ENCODE measurements at places on chromosomes 4 and X.

GRCh38 chr4:133154725-133155124 lies 5.6 kb downstream of the PCDH10 start:
- peaks cover 40% of the 10 kb centered on the region for H3K27me3 ChIP-seq
- no peak overlapping the region for H3K4me3 ChIP-seq
- H3K27ac ChIP-seq: no peak overlapping the region
- no peaks in the 10 kb centered on the region for H3K4me1 ChIP-seq

DNA sequence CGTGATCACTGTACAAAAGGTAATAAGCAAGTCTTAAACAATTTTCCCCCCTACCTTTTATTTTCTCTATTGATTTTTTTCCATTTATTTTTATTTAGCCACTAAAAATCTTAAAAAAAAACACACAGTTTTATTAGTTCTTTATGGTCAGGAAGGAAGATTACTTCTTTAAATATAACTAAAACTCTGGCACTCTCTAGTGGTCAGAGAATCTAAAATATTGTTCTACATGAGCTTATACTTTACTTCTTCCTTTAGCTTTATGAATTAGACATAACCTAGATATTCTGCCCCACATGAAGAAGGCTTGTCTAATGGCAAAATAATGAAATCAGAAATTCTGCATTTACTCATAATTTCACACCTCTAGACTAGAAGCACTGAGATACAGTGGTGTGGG lies 135.2 kb downstream of the PDE5A start:
- no peaks in the 10 kb centered on the region for H3K4me1 ChIP-seq
- H3K4me3 ChIP-seq: no peak overlapping the region
- no peaks in the 10 kb centered on the region for H3K27me3 ChIP-seq
- H3K27ac ChIP-seq: no peak overlapping the region
- H3K36me3 ChIP-seq: no peaks in the 10 kb centered on the region
- no peak for DNase-seq

DNA sequence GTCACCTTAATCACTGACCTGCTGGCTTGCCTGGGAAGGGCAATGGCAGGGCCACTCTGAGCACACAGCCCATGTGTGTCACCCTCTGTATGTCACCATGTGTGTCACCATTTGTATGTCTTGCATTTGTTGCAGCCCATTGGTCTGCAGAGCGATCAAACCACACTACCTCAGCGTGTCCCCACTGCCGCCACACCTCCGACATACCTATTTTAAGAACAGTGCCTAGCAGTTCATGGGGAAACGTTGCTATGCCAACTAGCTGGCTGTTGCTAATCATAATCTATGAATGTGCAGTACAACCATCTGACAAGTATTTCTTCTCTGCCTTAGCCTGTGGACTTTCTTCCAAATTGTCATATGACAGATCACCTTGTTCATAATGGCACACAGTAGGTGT lies 8.0 kb upstream of the CRMP1 start:
- no peaks in the 10 kb centered on the region for H3K4me1 ChIP-seq
- H3K27me3 ChIP-seq: peaks cover 54% of the 10 kb centered on the region
- no peak overlapping the region for H3K27ac ChIP-seq

DNA sequence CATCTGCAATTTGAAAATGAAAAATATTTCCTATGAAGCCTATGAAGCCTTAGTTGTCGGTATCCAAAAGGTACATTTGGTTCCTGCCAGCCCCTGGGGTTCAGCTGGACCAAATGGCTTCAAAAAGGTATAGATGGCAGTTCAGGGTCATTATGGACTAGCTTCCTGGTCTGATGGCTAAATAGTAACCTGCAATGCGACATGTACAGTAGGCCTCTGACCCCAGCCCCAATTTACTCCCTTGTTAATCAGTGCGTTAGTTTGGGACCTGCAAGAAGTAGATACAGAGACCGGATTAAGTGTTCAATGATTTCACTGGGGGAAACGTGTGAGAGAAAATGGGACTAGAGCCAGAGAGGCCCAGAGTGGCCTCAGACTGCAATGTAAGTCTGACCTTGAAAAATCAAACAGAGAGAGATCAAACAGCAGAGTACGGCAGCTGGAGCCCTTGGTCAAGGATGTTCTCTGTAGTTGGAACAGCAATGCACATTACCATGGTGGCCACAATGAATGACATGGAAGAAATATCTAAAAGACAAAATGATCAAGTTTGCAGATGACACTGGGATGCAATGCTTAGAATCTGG lies 115.0 kb upstream of the MBNL3 start:
- no peaks in the 10 kb centered on the region for H3K4me1 ChIP-seq
- no peak for DNase-seq
- H3K27ac ChIP-seq: no peak overlapping the region
- no peak overlapping the region for H3K4me3 ChIP-seq
- H3K36me3 ChIP-seq: no peaks in the 10 kb centered on the region

DNA sequence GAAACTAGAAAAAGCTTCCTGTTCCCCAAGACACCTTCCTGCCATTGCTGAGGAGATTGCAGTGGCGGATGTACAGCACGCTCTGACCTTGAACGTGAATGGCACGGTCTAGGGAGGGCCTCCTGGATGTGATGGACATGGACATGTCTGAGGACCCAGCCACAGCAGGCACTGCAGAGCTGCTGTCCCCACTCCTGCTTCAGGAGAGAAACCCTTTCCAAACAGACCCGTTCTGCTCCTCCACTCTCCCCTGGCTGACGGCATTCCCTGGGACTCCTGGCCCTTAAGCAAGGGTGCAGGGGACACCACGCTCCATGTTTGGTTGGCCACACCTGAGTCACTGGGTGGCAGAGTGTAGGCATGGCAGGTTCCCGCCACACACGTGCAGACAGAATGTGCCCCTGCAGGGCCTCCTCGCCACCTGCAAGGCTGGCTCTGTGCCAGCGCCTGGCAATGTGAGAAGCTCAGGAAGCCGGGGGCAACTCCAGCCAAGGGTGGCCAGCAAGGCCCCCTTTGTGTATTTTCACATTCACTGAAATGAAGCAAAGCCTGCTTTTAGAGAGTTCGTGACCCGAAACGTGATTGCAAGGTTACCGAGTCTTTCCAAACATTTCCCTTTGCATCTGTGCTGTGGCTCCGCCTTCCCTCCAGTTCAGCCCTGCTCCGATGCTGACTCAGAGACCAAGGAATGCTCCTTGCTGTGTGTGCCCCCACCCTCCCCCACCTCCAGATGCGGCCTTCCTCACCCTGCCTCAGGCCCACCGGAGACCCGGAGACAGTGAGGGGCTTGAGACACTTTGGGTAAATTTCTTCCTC lies 46.1 kb downstream of the HTRA3 start:
- peaks cover 18% of the 10 kb centered on the region for H3K4me1 ChIP-seq
- no peaks in the 10 kb centered on the region for H3K27me3 ChIP-seq
- H3K27ac ChIP-seq: peak overlapping the region; percentile 63
- no peak overlapping the region for H3K4me3 ChIP-seq
- DNase-seq: peak; percentile 87

DNA sequence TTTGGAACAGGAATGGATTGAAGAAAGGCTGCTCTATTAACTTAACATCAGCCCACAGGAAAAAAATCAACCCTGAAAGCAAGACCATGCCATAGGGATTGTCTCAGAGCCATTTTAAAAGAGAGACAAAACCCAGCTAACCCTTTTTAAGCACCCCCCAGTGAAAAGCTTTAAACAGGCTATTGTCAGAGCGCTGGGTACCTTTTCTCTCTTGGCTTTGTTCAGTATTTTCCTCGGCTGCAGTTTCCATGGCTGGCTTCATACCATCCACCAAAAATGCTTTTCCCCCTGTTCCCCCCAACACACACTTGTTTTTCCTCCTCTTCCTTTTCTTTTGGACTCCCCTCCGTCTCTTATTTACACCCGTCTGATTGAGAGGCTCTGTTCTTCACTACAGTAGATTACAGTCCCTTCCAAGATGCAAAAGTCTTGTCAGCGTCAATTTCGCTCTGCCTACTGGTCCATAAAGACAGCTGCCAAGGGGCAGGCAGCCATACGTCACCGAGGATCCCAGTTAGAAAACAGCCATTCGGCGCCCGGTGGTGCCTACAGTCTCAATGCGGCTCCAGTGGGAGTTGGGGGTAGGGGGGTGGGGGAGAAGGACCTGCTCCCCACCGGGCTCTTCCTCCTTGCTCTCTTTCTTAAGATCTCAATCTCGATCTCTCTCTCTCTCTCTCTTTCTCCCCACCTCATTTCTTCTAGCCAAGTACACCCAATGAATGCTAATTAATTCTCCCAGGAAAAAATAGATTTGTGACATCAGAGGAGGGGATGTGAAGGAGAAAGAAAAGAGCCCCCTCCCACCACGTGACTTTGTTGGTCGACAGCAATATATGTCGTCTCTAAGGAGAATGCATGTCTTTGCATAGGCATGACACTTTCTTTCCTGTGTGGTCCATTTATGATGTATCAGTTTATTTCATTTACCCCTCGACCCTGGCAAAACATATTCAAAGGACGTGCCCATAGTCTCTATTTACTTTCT lies at the start of gene GPM6B:
Gene GPM6B (minus strand): TSS at position 451 of the 985 bp plus-strand sequence. CDS start 189 bp downstream, at position 262.
- no peaks in the 10 kb centered on the region for H3K36me3 ChIP-seq
- H3K27ac ChIP-seq: no peak within 1 kb of the TSS
- H3K4me3 ChIP-seq: no peak within 1 kb of the TSS
- no peaks in the 10 kb centered on the region for H3K4me1 ChIP-seq

- H3K36me3 ChIP-seq: no peaks in the 10 kb centered on the region
- H3K27ac ChIP-seq: no peak overlapping the region
- no peaks in the 10 kb centered on the region for H3K4me1 ChIP-seq
- DNase-seq: no peak
Observed at GRCh38 chr4:165345666-165346417, 18.4 kb downstream of the MSMO1 start.

GRCh38 chr4:175470131-175470530 lies 341.9 kb downstream of the GPM6A start:
- no peak overlapping the region for H3K4me3 ChIP-seq
- no peaks in the 10 kb centered on the region for H3K27me3 ChIP-seq
- H3K4me1 ChIP-seq: no peaks in the 10 kb centered on the region
- H3K36me3 ChIP-seq: no peaks in the 10 kb centered on the region
- no peak for DNase-seq

DNA sequence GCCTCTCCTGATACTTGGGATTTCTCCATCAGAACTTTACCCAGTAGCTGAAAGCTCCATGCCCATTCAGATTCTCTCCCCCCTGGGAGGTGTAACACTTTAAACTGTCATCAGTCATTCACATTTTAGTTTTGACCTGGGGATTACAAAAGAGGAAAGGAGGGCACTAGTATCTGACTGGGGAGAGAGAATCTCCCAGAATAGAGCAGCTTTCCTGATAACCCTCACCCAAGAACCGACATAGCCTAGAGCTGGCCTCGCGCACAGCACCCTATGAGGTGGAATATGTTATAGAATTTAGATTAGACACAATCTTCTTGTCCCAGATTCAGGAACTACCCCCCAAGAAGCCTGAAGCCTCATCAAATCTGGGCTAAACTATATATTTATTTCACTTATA lies 950.2 kb upstream of the TENM3 start:
- DNase-seq: no peak
- no peak overlapping the region for H3K4me3 ChIP-seq
- H3K27me3 ChIP-seq: peaks cover 3% of the 10 kb centered on the region
- H3K36me3 ChIP-seq: no peaks in the 10 kb centered on the region

All from hepatocyte (in vitro differentiated cells).